HT-29 (cell line): ENCODE measurements at places on chromosomes 3 and 15. TPM values are rescaled to one million over a fixed set of nuclear protein-coding genes. Genes with fewer than 3 reads are reported as not detected.

Gene BCHE
- total RNA-seq: not detected in 2 replicates

Gene PPP2R3A
- total RNA-seq: 2.1 and 2.3 TPM in 2 replicates

Gene EBLN2
- 2.7 and 3.6 TPM in 2 replicates for total RNA-seq

Gene LRCH3
- total RNA-seq: 30.6 and 36.5 TPM in 2 replicates

Gene FBXL22
- 0.68 and 1.0 TPM in 2 replicates for total RNA-seq

Gene ACAD9
- 86.2 and 94.1 TPM in 2 replicates for total RNA-seq

Gene GOLGA8G
- total RNA-seq: not detected in 2 replicates

Gene CRTC3
- 6.5 and 7.3 TPM in 2 replicates for total RNA-seq

Gene LRRC31
- 0.29 and 0.48 TPM in 2 replicates for total RNA-seq

Gene HCN4
- not detected in 2 replicates for total RNA-seq

Gene SERPINI2
- total RNA-seq: not detected in 2 replicates

Gene HIGD1A
- 22.5 and 32.2 TPM in 2 replicates for total RNA-seq

Gene SNX22
- total RNA-seq: 0.03 and 0.18 TPM in 2 replicates

Gene ACVR2B
- total RNA-seq: 3.0 and 5.2 TPM in 2 replicates

Gene IQCB1
- total RNA-seq: 15.0 and 17.0 TPM in 2 replicates

GRCh38 chr3:4506559-4507023, 13.4 kb downstream of the ITPR1 start:
- no peak for DNase-seq

- no peak for DNase-seq
These were observed 9.1 kb downstream of the SEMA6D start for GRCh38 chr15:47726399-47726823.

GRCh38 chr3:150913133-150913922, 8.1 kb upstream of the MINDY4B start:
- no peak for DNase-seq

DNA sequence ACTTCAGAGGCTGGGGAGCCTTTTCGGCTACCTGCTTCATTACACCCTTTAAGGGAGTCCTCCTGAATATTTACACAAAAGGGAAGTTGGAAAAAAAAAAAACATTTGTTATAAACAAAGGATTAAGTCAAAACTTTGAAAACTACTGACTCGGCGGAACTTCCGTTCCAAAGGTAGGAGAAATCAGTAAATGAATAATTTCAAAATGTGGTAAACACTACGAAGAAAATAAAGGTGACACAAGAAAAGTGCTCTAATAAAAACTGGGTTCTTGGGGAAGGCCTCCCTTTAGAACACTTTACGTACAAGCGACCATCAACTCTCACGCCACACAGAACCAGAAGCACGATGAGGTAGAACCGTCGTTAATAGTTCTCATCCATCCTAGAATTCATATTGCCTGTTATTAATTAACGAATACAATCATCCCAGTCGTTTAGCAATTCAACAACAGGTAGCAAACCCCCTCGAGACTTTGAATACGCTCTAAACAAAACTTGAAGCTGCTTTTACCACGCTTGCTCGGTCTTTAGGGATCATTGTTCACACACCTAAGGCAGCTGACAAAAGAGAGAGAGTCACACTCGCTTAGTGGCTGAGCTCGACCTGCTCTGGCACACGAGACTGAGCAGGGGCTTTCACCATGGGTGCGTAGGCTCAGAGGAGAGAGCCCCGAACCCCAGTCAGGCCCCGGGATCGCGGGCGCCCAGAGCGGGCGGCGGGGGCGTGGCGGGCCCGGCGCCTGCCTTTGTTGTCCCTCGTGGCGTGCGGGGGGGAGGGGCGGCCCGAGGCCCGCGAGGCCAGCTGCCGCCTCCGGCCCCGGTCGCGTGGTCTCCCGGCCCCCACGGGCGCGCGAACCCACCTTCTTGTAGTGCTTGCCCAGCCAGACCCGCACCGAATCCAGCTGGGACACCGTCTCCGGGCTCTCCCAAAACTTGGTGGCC, 680 bp downstream of the SMARCC1 start:
- peak; percentile 61 for DNase-seq

DNA sequence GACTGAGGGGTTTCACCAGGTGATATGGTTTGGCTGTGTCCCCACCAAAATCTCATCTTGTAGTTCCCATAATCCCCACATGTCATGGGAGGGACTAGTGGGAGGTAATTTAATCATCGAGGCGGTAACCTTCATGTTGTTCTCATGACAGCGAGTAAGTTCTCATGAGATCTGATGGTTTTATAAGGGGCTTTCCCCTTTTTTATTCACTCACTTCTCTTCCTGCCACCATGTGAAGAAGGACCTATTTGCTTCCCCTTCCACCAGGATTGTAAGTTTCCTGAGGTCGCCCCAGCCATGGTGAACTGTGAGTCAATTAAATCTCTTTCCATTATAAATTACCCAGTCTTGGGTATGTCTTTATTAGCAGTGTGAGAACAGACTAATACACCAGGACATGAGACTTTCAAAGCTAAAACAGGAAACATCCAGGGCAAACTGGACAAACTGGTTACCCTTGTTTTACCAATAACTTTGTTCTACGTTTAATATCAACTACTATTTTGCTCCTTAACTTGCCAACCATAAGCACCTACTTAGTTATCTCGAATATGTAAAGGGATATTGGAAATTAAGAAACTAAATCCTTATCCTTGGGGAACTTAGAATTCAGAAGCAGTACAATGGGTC, 98.2 kb downstream of the MYH15 start:
- DNase-seq: peak; percentile 97

- DNase-seq: no peak
These were observed 58.7 kb downstream of the PGPEP1L start for GRCh38 chr15:98948941-98949340.

DNA sequence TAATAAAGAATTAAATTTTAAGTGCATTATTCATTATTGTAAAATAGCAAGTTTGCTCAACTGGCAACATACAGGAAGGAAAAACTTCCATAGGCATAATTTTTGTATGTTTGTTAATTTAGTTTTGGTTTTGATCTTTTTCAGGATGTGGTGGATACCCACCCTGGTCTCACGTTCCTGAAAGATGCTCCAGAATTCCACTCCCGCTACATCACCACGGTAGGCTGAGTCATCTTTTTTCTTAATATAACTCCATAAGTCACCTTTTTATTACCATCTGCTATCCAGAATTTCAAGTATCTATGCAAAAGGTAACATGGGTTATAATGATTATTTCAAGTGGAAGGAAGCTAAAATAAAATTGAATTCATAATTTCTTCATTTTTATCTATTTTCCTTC, 104.8 kb downstream of the PPP2R3A start:
- DNase-seq: no peak

DNA sequence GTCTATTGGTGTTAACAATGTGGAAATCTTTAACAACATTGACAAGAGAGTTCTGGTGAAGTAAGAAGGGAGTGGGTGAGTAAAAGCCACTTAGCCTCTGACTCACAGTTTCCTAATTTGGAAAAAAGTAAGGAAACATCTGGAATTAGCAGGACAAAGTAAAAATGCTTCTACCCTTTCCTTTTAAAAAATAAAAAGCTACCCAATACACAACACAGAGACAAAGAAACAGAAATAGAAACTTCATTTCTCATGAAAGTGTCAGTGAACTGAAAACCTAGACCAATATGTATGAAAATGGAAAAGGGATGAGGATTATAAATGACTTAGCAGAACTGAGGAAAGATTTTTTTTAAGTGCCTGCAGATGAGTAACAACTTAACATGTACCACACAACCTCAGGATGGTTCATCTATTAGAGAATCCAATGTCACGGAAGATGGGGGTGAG, 65.4 kb downstream of the SSR3 start:
- DNase-seq: no peak

GRCh38 chr3:32421991-32422859, 30.6 kb downstream of the CMTM7 start:
- DNase-seq: peak; percentile 86

DNA sequence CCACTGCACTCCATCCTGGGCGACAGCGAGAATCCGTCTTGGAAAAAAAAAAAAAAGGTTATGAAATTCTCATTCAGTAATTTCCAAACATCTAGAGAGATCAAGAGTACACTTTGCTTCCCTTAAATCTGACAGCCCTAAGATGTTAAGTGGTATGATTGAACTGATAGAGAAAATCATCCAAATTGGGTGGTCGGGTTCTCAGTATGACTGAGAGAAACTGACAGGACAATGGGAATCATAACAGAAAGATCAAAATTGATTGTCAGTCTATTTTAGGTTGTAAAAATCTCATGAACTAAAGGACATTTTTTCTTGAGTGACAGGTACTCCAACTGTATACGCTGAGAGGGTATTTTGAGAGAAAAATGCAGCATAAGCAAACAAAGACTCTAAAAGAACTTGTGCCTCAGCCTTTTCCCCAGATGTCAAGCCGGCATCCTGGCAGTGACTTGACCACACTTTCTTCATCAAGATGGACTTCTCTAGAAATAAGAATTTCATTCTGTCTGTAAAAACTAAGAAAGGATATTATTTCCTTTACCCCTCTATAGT, 65.8 kb downstream of the MYO5A start:
- DNase-seq: no peak

GRCh38 chr3:176872771-176873209, 324.5 kb downstream of the TBL1XR1 start:
- peak; percentile 72 for DNase-seq

GRCh38 chr3:175585898-175586297, 726.8 kb downstream of the NAALADL2 start:
- DNase-seq: peak; percentile 16

DNA sequence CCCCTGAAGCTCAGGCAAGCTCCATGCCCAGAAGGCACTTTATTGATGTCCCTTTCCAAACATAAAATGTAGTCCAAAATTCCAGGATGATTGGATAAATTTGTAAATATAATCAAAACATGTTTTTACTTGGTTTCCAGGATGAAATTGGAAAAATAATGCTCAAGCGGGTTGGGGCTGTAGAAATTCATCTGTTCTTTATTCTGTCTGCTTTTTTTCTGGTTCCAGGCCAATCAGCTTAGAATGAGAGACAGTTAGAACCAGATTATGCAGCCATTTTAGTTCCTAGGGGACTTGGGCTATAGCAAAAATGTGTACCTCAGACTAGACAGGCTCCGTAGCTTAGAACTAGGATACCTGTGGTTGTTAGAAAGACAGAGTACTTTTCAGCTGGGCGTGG, 450.8 kb downstream of the MCTP2 start:
- DNase-seq: no peak

DNA sequence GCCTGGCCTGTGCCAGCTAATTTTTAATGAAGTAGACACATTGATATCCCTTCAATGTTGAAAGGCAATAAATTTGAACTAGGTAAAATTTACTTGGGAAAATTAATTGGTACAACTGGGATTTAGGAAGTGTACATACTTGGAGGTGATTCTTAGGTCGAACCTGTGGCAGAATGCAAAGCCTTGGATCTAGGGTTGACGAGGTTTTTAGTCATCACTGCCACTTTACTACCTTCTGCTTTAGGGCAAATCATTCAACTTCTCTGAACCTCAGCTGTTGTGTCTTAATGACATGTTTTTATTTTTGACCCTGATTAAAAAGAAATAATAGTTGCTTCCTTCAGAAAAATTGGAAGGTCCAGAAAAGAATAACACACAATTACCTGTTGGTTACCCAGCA, 2.5 kb downstream of the APPL1 start:
- no peak for DNase-seq

- DNase-seq: no peak
These were observed 368.2 kb downstream of the PTPRG start for GRCh38 chr3:61929617-61930016.

- no peak for DNase-seq
These were observed 48.3 kb downstream of the MEF2A start for GRCh38 chr15:99613887-99614647.

DNA sequence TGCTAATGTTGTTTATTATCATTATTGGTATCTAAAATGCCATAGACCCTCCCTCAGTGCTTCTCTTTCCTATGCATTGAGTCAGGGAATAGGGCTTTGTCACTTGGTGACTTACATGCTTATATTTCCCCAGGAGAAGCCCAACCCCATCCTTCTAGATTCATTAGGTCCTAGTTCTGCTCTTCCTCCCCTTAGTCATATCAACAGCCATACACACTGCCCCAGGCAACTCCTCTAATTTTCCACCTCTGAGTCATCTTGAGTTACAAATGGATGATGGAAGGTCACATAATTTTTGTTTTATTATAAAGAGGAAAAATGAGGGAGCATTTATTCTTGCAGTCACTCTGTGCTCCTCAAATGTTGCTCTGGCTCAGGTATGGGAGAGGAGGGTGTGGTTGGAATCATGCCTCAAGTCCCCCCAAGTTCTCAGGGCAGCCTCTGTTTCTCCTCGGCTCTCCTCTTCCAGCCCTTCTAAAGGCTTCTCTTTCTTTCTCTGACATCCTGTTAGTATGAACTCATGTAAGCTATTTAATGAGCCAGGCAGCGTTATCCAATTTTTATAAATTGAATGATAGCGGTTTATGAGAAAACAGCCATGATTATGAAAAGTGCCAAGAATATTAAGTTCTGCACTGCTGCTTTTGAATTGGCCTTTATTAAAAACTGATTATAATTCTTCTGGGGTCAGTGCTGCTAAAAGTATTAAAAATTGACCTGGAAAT, 45.6 kb upstream of the FSTL1 start:
- no peak for DNase-seq

GRCh38 chr3:139532976-139533375, 6.6 kb downstream of the RBP1 start:
- no peak for DNase-seq

GRCh38 chr15:80972276-80972675, 17.3 kb downstream of the MESD start:
- no peak for DNase-seq

- no peak for DNase-seq
These were observed 135.8 kb upstream of the ANKRD28 start for GRCh38 chr3:15933439-15934139.

DNA sequence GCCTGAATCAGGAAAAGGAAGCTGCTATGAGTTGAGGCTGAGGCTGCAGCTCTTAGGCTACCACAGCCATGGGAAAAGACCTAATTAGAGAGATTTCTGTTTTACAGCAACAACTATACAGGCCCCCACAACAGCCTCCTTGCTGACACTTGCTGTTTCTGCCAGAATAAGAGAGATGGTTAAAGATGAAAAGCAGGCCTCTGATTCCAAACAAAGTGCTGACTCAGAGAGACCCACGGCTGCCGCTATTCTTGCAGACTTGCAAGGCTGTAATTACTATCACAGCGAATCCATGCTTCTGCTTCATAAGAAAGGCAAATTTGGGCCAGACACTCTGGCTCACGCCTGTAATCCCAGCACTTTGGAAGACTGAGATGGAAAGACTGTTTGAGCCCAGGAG, 41.8 kb downstream of the MCF2L2 start:
- DNase-seq: no peak

- no peak for DNase-seq
These were observed 70.3 kb upstream of the PRICKLE2 start for GRCh38 chr3:64295594-64295993.

GRCh38 chr3:4460334-4460733, 6.7 kb downstream of the SUMF1 start:
- DNase-seq: no peak

DNA sequence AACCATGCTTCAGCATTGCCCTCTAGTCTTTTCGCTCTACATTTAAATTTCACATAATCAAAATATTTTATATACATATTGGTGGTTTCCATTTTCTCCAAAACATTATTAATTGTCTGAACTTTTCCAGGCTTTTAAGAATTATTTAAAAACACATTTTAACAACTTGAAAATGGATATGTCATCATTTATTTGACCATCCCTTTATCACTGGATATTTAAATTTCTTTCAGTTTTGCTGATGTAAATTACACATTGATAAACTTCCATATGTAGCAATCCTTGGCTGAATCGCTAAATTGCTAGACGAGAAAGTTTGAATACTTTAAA, 146.0 kb downstream of the ATP10A start:
- no peak for DNase-seq
